ENCODE measurements at places on chromosomes 7 and 10. TPM values are rescaled to one million over a fixed set of nuclear protein-coding genes. Genes with fewer than 3 reads are reported as not detected.

DNA sequence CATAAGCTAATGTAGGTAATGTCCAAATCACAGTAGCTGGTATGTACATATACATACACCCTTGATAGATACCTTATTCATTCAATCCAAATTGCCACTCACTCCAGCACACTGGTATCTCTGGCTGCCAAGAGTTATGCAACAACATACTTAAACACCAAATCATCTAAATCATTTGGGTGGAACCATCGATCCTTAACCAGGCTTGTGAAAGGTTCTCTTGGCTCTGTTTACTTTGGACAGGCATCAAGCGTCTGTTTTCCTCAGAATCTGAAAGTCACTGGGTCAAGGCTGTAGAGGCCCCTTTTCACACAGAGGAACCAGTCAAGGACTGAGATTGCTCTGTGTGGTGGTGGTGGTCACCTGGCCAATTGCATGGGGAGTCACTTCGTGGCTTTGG is 24.6 kb downstream of the JAZF1 start:
- DNase-seq, result peak; percentile 23

DNA sequence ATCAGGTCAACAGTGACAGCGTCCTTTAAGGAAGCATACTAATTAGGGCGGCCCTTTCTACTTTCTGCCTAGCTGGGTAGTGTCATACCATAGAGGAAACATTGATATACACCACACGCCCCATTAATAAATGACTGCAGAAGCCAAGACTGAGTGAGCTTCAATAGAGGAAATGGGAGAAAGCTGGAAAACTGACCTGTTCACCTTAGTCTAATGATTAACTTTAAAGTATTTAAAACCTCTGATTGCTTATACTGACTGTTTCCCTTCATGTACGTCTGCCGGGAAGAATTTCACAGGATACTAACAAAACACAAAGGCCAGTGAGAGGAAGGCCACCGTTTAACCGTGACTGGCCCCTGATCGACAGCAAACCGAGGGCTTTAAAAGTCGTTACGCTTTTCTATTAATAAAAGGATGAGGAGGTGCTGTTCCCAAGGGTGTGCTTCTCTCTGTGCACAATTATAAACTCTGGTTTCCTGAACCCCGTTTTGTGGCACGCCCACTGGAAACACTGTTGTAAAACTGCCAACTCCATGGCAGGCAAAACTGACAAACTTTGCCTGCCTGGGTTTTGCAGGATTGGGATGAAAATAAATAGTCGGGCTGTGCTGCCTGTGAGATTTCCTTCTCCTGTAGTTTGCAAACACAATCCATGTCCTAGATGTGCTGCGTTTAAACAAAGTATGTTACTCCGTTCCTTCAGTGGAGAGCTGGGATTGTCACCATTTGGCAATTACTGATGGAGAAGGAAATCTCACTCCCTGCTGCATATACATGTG is 137.6 kb downstream of the NRP1 start:
- DNase-seq, result no peak

GRCh38 chr7:916291-916941 is 38.1 kb downstream of the ADAP1 start:
- no peak for DNase-seq

- peak; percentile 22 for DNase-seq
Measured at GRCh38 chr7:108190891-108191290, 60.7 kb upstream of the LAMB4 start.

DNA sequence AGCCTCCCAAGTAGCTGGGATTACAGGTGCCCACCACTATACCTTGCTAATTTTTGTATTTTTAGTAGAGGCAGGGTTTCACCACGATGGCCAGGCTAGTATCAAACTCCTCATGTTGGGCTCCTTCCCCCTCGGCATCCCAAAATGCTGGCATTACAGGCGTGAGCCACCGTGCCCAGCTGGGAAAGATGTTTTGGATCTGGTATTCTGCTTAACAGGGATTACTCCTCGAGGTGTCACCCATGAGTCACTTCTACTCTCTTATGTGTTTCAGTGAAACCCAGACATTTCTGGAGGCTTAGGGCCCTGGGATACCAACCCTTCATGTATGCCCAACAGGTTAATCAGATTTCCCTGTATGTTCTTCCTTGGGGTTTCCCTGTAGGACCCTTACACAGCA is 11.8 kb upstream of the OPN4 start:
- DNase-seq, result peak; percentile 36

MARCHF5 gene
- 9.8 TPM for total RNA-seq

VWDE gene
- total RNA-seq, result 1.1 TPM

PLPP4 gene
- total RNA-seq, result 27.6 TPM
